ENCODE measurements at places on chromosomes 1 and 21.

GRCh38 chr1:56709269-56709880 lies 64.3 kb downstream of the PRKAA2 start:
- DNase-seq, result no peak

DNA sequence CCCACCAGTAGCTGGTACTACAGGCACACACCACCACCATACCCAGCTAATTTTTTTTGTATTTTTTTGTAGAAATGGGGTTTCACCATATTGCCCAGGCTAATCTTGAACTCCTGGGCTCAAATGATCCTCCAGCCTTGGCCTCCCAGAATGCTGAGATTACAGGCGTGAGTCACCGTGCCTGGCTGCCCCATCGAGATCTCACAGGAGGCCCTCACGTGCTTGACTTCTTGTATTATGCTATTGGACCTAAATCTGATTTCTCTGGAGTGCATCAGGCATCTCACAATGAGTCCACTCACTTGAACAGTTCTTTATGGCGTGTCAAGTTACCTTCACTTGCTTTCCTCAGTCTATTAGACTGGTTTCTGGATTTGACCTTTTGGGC lies 9.3 kb upstream of the RSRP1 start:
- no peak for DNase-seq

DNA sequence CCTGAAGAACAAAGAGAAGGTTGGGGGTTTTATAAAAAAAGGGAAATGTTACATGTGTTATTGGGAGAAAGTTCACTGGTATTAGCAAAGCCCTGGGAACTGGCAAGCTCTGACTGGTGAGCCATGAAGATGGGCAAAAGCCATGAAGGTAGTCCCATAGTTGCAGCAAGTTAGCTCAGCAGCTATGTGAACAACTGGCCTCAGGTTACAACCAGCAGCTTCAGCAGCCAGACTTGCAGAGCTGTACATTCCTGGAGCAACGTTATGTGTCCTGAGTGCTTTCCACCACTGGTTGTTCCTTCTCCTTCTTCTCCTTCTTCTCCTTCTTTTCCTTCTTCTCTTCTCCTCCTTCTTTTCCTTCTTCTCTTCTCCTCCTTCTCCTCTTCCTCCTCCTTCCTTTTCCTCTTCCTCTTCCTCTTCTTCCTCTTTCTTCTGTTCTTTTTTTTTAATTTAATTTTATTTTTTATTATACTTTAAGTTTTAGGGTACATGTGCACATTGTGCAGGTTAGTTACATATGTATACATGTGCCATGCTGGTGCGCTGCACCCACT lies 56.1 kb upstream of the TLR5 start:
- no peak for DNase-seq

DNA sequence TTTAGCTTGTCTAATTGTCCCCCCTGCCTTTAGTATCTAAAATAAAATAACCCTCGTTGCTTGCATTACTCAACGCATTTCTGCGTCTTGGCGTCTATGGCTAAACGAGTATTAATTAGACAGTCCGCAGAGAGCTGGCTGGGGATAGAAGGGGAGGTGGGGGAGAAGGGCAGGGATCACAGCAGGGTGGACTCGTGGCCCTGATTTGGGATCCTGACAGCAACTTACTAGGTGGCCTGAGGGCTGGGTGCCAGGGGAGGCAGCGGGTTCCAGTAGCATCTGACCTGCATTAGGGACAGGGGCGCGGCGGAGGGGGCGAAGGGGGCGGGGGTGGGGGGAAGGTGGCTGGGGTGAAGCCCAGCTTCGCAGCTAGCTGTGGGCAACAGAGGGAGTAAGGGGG lies 1.1 kb upstream of the BACE2 start:
- DNase-seq, result no peak

DNA sequence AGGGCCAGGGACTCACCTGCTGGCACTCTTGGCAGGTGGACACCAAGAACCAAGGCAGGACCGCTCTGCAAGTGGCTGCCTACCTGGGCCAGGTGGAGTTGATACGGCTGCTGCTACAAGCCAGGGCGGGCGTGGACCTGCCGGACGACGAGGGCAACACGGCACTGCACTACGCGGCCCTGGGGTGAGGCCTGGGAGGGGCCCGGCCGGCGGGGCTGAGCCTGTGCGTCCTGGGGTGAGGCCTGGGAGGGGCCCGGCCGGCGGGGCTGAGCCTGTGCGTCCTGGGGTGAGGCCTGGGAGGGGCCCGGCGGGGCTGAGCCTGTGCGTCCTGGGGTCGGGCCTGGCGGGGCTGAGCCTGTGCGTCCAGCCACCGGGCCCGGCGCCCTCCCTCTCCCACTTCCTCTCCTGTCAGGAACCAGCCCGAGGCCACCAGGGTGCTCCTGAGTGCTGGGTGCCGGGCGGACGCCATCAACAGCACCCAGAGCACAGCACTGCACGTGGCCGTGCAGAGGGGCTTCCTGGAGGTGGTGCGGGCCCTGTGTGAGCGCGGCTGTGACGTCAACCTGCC lies 4.6 kb upstream of the MMP23B start:
- no peak for DNase-seq

DNA sequence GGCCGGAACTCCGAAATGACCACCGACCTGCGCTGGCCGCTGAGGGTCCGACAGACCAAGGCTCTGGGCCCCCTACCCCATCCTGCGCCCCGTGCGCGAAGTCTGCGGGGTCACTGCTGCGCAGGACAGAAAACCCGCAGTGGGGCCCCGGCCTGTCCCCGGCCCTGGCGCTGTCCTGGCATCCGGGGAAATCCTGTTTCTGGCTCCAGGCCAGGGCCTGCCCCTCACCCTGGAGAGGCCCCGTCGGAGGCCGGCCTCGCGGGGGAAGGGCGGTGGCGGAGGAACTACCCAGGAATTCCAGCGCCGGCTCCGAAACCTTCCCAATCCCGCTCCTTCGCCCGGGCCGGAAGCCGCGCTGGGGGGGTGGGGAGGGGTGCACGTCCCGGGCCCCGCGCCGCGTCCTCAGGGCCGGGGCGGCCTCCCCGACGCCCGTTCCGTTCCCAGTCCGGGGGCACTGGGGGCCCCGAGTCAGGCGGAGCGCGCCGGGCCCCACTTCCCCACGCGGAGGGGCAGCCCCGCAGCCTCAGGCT lies 77.0 kb downstream of the MORN1 start:
- peak; percentile 55 for DNase-seq

All from activated CD4-positive, alpha-beta T cell treated with anti-CD3 and anti-CD28 coated beads for 36 hours (primary cell).